ENCODE measurements at places on chromosomes 4 and X.

DNA sequence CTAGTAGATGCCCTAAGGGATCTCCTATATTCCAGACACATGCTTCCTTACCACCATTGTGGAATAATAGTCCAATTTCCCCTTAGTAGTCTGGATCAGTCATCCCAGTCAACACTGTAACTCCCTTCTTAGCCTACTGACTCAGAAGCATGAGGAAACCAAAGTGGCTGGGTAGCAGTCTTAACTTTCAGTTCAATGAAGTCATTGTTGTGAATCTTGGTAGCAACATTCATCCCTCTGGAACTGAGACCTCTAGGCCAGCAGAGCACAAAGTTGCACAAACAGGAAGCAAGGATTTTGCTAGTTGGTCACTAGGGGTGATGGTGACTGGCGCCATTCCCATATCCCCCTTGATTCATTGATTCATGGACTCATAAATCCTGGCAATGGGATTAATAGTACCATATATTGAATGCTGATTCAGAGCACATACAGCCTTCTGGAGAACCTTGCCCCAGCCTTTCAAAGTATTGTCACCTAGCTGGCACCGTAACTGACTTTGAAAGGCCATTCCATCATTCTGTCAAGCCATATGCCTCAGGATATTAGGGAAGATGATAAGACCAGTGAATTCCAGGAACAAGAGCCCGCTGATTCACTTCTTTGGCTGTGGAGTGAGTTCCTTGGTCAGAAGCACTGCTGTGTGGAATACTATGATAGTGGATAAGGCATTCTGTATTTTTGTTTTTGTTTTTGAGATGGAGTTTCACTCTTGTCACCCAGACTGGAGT lies 19.7 kb upstream of the GPAT3 start:
- no peak for DNase-seq

DNA sequence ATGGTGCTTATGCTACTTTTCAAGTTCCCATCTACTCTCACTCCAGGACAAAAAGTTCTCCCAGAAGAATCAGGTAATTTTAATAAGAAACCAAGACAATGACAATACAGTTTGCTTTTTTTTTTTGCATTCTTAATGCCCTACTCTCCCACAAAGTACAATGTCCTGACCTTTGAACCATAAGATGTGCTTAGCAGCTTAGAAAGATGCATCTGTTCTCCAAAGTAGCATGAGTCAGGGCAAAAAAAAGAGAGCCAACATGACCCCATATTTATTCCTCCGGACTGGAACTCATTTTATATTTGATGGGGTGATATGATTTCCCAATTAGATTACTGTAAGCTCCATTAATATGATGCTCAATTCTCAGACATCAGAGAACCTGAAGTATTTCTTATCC lies 16.5 kb upstream of the PDCL2 start:
- DNase-seq, result no peak

DNA sequence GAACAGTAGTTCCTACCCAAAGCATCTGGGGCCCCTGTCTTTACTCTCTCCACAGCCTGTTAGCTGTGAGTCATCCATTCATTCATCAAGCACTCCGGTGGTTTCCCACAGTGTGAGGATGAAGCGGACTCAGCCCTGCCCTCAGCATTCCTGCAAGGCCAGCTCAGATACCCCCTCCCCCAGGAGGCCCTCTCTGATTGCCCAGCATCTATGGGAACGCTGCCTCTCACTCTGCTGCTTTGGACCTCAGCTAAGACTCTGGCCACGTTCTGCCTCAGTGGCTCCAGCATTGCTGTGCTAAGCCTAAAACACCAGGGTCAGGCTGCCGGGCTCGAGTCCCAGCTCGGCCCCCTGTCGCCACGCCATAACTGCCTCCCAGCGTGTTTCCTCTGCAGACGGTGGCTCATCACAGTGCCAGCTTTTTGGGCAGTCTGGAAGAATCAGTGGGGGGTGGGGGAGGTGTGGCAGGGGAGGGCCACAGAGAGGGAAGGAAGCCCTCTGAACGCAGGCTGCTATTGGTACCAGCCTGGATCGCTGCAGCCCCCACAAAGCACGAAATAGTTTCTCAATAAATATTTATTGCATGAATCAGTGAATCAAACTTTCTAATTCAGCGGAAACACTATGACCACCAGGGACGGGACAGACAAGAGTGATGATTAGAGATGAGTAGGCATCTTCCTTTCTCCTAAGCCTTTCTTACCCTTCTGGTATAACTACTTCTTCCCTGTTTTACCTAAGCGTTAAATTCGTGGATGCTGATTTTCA lies 74.4 kb downstream of the SORCS2 start:
- DNase-seq, result no peak

- peak; percentile 45 for DNase-seq
These were observed 116.2 kb downstream of the AFAP1 start for GRCh38 chr4:7823416-7823824.

- no peak for DNase-seq
These were observed 249.2 kb downstream of the TENM3 start for GRCh38 chr4:182492423-182492822.

DNA sequence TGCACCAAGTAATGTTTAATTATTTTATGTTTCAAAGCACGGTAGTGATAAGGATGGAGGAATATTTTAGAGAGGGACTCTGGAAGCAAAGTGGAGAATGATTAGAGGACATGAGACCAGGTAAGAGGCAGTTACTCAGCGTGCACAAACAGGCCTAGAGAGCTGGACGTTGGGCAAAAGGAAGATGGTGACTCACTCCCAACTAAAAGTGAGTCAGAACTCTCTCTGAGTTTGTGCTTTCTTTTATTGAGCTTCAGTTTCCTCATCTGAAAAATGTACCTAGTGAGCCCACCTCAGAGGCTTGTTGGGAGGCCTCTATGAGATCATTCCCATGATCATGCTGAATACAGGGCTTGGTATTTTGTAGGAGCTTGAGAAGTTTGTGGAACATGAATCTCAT lies 1.6 kb upstream of the ZC4H2 start:
- no peak for DNase-seq

- DNase-seq, result no peak
These were observed 30.7 kb upstream of the HUWE1 start for GRCh38 chrX:53717205-53717604.
